ENCODE measurements at places on chromosomes 5 and 9. TPM values are rescaled to one million over a fixed set of nuclear protein-coding genes. Genes with fewer than 3 reads are reported as not detected.

The PCSK1 gene
- 0.07 TPM for polyA plus RNA-seq

The CDC20B gene
- not detected for polyA plus RNA-seq

The CER1 gene
- polyA plus RNA-seq, result not detected

The SHISAL2B gene
- not detected for polyA plus RNA-seq

The LRRC19 gene
- polyA plus RNA-seq, result not detected

The WNK2 gene
- polyA plus RNA-seq, result 17.7 TPM

The TRIM36 gene
- 42.3 TPM for polyA plus RNA-seq

The IL13 gene
- not detected for polyA plus RNA-seq

The CDH18 gene
- 308 TPM for polyA plus RNA-seq

The SPATA9 gene
- polyA plus RNA-seq, result 0.62 TPM

The STKLD1 gene
- not detected for polyA plus RNA-seq

The GRM6 gene
- 0.05 TPM for polyA plus RNA-seq

The SPTAN1 gene
- polyA plus RNA-seq, result 685 TPM

The PCDHB3 gene
- 3.7 TPM for polyA plus RNA-seq

The SLC36A2 gene
- polyA plus RNA-seq, result not detected

The KIF24 gene
- 0.23 TPM for polyA plus RNA-seq

The UNC13B gene
- polyA plus RNA-seq, result 6.6 TPM

The SNX2 gene
- 333 TPM for polyA plus RNA-seq

The SLC25A2 gene
- not detected for polyA plus RNA-seq

The LTC4S gene
- polyA plus RNA-seq, result not detected

The PBX3 gene
- polyA plus RNA-seq, result 13.0 TPM

The PPP3R2 gene
- 0.31 TPM for polyA plus RNA-seq

The LCN2 gene
- polyA plus RNA-seq, result not detected

The WDR38 gene
- not detected for polyA plus RNA-seq

The PRR16 gene
- 0.25 TPM for polyA plus RNA-seq

The CTNND2 gene
- 35.0 TPM for polyA plus RNA-seq

The ADAMTS12 gene
- not detected for polyA plus RNA-seq

The SARDH gene
- not detected for polyA plus RNA-seq

The CARTPT gene
- polyA plus RNA-seq, result not detected

The STK32A gene
- polyA plus RNA-seq, result 12.6 TPM

The OTULINL gene
- polyA plus RNA-seq, result 1.3 TPM

The FAM114A2 gene
- 12.4 TPM for polyA plus RNA-seq

The BHMT gene
- not detected for polyA plus RNA-seq

The PHF24 gene
- polyA plus RNA-seq, result 10.5 TPM

The RPL35 gene
- polyA plus RNA-seq, result 817 TPM

The TMEM267 gene
- 41.0 TPM for polyA plus RNA-seq

The MARCOL gene
- polyA plus RNA-seq, result not detected

The TTC23L gene
- polyA plus RNA-seq, result 0.29 TPM

The IFNA21 gene
- polyA plus RNA-seq, result not detected

The SWI5 gene
- 33.4 TPM for polyA plus RNA-seq

The SIGMAR1 gene
- polyA plus RNA-seq, result 28.8 TPM

The CCL27 gene
- 0.66 TPM for polyA plus RNA-seq

The SAXO1 gene
- not detected for polyA plus RNA-seq

The SPAG8 gene
- polyA plus RNA-seq, result 6.8 TPM

The NR2F1-AS1 gene
- polyA plus RNA-seq, result 74.7 TPM

The GARIN3 gene
- 0.70 TPM for polyA plus RNA-seq

The CSF2 gene
- not detected for polyA plus RNA-seq

The NMUR2 gene
- not detected for polyA plus RNA-seq

The NSD1 gene
- polyA plus RNA-seq, result 17.5 TPM

The THBS4 gene
- polyA plus RNA-seq, result 5.2 TPM

The RNF180 gene
- polyA plus RNA-seq, result 9.9 TPM

The IRX2 gene
- polyA plus RNA-seq, result 2.1 TPM

The TAF1L gene
- not detected for polyA plus RNA-seq

The LEAP2 gene
- polyA plus RNA-seq, result 0.54 TPM

The PDE6A gene
- polyA plus RNA-seq, result not detected

The CCDC107 gene
- polyA plus RNA-seq, result 18.5 TPM

The SPARC gene
- polyA plus RNA-seq, result 35.7 TPM

The STPG3 gene
- polyA plus RNA-seq, result not detected

The SDHA gene
- polyA plus RNA-seq, result 131 TPM
